GM12891 (cell line): ENCODE measurements at places on chromosomes 5 and 9.

GRCh38 chr5:54024466-54024865, 285.9 kb downstream of the ARL15 start:
- DNase-seq: no peak

DNA sequence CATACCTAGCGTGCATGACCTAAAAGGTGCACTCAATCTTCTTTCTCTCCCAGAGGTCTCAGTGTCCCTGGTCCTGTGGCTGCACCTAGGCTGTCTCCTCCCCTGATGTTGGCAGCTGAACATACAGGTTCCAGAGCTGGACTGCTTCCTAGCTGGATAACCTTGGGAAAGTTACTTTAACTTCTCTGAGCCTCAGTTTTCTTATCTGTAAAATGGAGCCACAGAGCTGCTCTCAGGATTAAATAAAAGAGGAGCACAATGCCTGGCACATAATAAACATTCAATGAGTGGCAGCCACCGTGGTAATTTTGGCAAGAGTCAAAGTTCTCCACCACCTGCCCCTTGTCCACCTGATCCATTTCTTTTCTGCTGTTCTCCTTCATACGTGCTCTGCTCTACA, 14.0 kb downstream of the MORN5 start:
- DNase-seq: no peak

DNA sequence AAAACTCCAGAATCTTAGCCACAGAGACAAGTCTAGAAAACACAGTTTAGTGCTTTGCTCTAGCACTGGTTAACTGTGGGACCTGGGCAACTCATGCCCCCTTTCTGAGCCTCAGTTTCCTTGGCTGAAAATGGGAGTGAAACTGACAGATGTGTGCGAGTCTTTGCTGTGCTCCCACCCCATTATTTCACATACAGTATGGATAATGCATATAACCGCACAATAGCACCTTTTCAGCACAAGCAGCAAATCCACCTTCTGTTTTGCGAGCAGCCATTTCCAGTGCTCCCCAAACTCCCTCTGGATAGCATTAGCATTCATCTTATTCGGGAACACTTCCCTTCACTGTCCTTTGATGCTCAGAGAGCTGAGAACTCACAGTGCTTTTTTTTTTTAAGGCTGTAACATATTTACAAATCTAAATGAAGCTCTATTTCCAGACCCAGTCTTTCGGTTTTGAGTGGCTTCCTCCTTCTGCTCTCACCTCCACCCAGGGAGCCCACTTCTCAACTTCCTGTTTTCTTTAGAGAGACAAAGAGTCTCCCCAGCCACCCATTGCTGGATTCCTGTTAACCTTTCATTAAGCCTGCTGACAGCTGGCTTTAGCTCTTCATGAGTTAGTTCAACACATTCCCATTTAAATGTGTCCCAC, 49.2 kb downstream of the TIMD4 start:
- DNase-seq: no peak

GRCh38 chr9:5013374-5013773, 28.3 kb downstream of the JAK2 start:
- no peak for DNase-seq

DNA sequence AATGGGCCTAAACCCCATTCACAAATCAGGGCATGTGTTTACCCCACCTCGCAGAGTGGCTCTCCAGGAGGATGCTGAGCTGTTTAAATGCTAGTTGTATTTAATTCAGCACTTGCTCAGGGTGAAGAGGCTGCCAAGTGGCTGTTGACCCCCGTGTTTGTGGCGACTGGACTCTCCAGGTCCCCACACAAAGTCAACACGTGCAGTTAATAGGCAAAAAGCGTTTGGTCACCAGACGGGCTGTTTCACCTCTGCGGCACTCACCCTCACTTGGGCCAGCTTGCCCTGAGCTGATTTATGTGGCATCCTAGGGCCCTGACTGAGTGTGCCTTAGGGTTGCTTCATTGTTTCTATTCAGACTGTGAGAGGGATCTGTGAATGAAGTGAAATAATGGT, 152.3 kb downstream of the GAS1 start:
- no peak for DNase-seq

DNA sequence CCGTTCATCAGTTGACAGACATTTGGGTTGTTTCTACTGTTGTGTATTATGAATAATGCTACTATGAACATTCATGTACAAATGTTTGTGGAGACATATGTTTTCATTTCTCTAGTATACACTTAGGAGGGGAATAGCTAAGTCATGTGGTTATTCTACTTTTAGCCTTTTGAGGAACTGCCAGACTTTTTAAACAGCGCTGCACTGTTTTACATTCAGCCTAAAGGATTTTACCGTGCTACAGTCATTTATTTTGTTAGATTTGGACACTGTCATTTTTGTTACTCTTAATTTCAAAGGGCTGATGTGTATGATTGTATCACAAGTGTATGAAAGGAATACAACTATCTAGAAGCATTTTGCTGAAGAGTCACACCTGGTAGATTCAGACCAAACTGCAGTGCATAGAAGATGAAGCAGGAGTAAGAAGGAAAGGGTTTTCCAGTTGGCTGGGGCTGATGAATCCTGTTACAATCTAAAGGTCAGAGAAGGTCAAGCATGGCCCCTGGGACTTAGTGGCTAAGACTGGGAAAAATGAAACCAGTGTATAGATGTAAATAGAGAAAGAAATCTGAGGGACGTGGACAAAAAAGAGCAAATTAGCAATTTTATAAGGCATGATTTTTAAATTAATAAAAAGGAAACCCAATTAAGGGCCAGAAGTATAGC, 509.7 kb downstream of the PSAT1 start:
- no peak for DNase-seq

GRCh38 chr9:124088476-124088837, 76.9 kb downstream of the LHX2 start:
- no peak for DNase-seq

DNA sequence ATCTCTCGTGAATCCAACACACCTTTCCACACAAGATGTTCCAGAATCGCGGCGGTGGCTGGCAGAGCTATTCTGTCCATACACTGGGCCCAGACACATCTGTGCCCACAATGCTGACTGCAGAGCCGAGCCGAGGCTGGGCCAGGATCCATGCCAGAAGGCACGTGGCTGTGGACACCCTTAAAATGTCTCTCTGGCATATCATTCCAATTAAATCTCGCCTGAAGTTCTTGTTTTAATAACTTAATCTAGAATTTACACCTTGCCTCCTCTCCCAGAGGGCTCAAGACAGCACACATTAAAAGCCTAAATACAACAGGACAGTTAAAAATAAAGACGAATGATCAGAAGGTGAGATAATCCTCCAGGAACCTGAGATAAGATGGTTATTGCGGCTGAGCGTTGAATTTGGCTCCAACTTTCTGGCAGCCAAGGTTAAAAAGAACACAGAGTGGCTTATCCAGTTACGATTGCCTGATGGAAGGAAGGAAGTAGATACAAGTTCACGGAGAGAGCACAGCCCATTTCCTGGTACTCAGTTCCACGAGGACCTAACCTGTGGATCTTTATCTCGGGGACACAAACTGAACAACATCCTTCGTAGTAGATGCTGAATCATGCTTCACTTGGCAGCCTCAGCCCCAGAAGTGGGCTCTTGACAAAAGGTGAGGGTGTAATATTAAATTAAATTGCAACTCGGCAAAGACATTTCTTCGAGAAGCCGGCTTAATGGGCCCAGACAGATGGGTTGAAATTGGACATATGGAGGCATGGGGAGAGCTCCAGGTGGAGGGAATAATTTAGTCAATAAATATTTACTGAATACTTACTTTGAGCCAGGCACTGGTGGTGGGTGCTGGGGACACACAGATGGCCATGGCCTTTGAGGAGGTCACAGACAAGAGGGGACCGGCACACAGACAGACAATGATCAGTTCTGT, 86.0 kb upstream of the TBC1D2 start:
- DNase-seq: no peak

GRCh38 chr5:492314-492893, 31.8 kb downstream of the SLC9A3 start:
- no peak for DNase-seq

DNA sequence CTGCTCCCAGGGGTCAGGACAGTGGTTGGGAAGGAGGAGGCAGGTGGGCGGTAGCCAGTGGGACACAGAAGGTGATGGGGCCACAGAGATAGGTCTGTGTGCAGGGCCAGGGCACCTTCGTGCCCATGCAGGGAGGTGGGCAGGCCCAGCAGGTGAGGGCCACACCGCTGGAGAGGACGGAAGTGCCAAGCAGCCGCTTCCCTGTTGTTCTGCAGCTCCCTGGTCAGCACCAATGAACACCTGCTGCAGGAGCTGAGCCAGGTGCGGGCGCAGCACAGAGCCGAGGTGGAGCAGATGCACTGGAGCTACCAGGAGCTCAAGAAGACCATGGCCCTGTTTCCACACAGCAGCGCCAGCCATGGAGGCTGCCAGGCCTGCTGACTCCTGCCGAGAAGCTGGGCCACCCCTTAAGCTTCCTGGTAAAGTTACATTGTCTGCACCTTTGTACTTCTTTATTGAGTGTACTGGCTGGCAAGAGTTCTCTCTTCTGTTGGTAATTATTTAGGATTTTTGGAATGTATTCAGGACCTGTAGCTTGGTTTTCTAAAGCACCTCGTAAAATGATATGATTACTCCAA, 40.3 kb downstream of the TPPP start:
- no peak for DNase-seq

- DNase-seq: no peak
These were observed 41.5 kb upstream of the ZBED3 start for GRCh38 chr5:77128411-77129061.

- DNase-seq: no peak
These were observed 34.0 kb upstream of the CLINT1 start for GRCh38 chr5:157892974-157893373.

- DNase-seq: no peak
These were observed 133.9 kb downstream of the MAN2A1 start for GRCh38 chr5:109823597-109823996.

DNA sequence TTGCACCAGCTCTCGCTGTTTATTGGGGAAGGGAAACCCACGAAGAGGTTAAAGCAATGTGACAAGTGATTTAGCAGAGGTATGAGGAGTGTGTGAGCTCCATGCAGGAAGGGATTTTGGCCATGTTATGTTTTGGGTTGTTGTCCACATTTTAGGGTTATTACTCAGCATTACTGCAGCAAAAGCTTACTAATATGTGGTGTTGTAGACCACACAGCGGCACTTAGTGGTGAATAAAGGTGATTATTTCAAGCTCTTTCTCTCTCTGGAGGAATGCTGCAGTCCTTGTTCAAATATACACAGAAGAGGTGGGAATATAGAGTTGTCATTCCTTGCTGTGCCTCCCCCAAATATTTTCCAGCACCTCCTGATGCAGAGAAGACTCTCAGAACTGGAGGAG, 29.7 kb upstream of the AKNA start:
- no peak for DNase-seq

- no peak for DNase-seq
These were observed 103.5 kb downstream of the NTRK2 start for GRCh38 chr9:84773022-84773421.

DNA sequence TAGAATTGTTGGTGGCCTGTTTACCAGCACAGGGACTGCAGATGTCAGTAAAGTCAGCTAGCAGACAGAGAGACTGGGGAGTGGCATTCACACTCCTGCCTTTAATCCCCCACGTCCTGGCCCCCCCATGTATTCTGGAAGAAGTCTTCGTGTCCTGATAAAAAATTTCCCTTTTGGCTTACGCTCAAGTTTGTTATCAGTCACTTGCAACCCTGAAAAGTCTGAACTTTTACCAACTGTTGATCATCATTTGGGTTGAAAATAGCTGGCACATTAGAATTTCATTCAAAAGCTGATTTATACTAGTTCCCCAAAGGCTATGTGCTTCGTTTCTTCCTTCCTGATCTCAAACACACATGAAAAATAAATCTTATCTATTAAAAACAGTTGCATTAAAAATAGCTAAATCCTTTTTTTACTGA, 5.8 kb upstream of the CRHBP start:
- DNase-seq: no peak

DNA sequence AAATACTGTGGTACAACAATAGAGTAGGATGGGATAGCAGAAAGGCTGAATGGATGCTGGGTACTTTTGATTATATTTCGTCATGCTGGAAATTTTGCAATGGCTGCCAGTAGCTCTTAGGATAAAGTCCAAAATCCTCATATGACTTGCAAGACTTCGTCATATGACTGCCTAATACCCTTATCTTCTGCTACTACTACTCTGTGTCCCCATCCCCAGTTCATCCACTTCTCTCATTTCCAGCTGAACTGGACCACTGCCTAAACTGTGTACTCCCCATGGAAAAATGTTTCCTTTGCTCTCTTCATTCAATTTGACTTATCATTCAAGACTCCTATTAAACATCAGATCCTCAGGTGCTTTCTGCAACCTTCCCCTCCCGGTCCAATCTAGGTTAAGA, 212.9 kb downstream of the BRINP1 start:
- DNase-seq: no peak

DNA sequence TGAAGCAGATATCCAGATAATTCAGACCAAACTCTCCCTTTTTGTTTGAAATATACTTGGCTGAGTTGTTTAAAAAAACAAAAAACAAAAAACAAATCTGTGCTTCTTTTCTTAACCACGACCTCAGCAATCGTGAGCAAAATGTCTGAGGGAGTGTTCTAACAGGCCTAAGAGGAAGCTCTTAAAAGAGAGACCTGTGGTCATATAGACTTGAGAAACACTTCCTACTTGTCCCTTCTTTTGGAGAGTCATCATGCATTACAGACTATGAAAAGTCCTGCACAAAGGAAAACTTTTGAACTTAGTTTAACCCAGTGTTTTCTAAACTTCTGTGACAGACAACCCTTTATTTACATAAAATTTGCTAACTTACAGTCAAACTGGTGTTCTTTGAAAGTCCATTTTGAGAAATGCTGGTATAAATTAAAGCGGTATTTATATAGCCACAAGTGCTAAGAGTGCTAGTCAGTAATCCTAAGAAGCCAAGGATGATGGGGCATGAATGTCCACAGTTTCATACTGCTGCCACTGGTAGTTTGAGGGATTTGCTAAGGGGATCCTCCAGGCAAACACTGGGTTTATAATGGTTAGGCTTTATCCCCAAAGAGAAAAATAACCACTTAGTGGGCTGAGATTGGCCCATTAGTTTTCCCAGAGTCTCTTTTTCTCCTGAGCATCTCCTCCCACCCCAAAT, 199.8 kb downstream of the LRRC70 start:
- DNase-seq: no peak
